ENCODE measurements at places on chromosomes 11 and 22.

DNA sequence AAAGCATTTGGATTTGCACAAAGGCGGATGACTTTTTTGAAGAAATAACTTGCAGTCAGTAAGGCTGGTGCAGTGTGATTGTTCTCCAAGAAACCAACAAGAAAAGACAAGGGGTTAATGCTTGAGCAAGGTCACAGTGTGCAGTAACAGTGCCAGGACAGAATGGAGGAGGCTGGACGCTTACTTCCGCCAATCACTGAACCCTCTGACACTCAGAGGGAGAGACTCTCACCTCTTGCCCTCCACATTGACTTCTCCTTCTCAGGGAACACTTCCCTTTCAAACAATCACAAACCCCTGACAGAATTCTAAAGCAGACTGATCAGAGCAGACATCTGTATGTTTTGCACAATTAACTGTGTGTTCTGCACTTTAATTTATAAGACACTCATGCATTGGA lies 228.4 kb downstream of the BLID start:
- DNase-seq: no peak

GRCh38 chr22:43272869-43273318 lies 70.3 kb downstream of the SCUBE1 start:
- DNase-seq: no peak

DNA sequence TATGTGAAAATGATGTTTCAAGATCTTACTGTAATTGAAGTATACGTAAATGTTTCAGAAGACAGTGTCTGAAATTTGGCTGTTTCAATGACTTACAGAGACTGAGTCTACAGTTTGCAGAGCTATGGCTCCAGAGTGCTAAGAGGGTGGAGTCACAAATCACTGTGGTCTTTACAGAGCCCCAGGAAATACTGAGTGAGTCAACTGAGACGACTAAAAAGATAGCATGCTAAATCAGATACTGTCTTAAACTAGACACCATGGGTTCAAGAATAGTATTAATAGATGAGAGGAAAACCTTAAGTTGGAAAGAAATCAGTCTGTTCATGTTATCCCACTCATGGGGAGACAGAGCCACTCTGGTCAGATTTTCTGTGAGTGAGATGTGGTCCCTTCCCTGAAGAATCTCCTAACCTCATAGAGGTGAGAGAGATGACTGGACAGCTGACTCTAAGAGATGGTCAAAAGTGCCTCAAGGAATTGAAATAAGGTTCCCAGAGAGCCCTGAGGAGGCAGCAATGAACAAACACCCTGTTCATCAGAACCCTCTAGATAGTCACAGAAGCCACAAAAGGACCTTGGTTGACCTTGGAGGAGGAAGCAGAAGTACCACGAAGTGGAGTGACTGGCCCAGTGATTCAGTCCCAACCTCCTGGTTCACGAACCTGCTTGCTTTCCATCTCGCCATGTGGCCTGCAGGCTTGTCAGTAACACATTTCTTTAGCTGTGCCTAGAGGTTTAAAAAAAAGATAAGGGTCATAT lies 30.2 kb downstream of the C11orf91 start:
- DNase-seq: no peak

GRCh38 chr22:44360668-44361381 lies 48.1 kb upstream of the SHISAL1 start:
- DNase-seq: peak; percentile 17

GRCh38 chr11:34825670-34826383 lies 90.4 kb downstream of the APIP start:
- DNase-seq: peak; percentile 68

DNA sequence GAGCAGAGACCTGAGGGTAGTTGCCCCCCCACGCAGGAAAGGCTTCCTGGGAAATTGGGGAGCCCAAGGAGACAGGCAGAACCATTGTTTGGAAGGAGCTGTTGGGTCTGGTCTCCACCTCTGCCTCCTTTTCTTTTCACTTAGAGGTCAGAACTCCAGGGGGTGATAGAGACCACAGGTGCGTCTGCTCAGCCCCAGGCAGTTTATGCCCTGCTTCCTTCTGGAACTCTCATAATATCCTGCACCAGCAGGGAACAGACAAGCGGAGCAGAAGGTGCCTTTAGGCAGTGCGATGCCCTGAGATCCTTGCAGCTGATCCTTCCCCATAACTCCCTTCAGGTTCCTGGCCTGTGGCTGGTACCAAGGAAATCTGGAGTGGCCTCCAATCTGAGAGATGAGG lies 120.2 kb downstream of the NECTIN1 start:
- no peak for DNase-seq

DNA sequence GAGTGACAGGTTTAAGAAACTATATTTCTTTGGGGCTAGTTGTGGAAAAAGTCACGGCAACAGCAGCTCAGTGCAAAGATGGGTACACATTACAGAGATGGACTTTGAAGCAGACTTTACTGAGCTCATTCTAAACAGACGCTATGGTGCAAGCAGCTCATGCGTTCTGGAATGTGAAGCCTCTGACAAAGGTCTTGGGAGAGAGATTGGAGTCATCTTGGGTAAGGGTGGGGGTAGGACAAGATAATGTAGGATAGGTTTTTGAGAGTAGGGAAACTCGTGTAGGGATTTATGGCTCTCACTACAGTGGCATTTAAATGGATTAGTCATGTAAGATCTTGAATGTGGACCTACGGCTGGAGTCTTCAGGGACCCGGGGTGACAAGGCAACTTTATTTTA lies 36.2 kb upstream of the CLMP start:
- no peak for DNase-seq

DNA sequence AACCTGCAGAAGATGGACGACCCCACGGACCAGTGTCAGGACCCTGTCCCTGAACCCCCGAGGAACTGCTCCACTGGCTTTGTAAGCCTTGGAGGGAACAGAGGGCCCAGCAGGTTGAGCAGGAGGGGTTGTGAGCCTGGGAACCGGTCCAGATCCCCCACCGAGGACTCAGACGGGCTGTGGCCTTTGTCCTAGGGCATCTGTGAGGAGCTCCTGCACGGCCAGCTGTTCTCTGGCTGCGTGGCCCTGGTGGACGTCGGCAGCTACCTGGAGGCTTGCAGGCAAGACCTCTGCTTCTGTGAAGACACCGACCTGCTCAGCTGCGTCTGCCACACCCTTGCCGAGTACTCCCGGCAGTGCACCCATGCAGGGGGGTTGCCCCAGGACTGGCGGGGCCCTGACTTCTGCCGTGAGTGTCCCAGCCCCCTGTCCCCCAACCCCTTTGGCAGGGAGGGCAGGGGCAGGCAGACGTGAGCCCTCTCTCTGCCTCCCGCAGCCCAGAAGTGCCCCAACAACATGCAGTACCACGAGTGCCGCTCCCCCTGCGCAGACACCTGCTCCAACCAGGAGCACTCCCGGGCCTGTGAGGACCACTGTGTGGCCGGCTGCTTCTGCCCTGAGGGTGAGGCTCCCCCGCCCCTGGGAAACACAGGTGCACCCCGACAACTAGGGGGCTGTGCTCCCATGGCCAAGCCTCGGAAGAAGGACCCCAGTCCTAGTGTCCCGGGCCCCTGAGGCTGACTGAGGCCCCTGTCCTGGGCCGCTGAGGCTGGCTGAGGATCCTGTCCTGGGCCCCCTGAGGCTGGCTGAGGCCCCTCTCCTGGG lies 6.4 kb downstream of the MUC5AC start:
- DNase-seq: no peak

DNA sequence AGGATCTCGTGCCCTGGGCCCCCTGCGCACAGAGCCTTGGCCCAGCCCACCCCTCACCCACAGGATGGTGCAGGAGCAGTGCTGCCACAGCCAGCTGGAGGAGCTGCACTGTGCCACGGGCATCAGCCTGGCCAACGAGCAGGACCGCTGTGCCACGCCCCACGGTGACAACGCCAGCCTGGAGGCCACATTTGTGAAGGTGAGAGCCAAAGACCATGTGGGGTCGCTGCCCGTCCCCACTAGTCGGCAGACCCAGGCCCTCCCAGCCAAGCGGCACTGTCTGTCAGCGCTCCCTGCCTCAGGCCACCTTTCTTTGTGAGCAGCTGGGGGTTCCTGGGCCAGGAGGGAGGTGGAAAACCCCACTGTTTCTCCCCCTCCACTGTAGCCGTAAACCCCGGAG lies 22.8 kb downstream of the FBLN1 start:
- no peak for DNase-seq

DNA sequence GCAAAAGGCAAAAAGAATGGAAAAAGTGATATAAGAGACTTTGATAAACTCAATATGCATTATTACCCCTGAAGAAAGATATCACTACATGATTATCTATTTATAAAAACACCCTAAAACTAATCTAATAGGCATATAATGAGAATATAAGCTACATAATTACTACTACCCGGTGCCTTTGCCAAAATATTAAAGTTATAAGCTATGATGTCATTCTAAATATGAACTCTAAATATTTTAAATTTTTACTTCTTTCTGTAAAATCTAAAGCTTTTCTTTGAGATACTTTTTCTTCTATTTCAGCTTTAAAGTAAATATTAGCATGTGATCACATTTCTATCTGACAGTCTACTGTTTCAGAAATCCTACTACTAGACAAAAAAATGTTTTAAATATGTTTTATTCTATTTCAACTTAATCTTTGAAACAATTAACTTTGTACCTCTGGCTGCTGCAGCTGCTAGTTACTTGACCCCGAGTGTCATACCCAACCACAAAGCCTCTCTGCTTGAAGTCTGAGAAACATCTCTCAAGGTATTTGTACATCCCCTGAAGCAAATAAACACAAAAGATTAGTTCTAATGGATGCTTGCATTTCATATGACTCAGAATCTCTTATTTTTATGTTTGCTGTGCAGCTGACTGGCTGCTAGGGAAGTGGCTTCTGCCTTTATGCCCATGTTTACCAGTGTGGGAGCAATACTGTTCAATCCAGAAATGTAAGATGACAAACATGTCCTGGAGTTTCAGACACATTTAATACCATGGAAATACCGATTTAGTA lies 26.8 kb downstream of the PGM2L1 start:
- DNase-seq: peak; percentile 35

DNA sequence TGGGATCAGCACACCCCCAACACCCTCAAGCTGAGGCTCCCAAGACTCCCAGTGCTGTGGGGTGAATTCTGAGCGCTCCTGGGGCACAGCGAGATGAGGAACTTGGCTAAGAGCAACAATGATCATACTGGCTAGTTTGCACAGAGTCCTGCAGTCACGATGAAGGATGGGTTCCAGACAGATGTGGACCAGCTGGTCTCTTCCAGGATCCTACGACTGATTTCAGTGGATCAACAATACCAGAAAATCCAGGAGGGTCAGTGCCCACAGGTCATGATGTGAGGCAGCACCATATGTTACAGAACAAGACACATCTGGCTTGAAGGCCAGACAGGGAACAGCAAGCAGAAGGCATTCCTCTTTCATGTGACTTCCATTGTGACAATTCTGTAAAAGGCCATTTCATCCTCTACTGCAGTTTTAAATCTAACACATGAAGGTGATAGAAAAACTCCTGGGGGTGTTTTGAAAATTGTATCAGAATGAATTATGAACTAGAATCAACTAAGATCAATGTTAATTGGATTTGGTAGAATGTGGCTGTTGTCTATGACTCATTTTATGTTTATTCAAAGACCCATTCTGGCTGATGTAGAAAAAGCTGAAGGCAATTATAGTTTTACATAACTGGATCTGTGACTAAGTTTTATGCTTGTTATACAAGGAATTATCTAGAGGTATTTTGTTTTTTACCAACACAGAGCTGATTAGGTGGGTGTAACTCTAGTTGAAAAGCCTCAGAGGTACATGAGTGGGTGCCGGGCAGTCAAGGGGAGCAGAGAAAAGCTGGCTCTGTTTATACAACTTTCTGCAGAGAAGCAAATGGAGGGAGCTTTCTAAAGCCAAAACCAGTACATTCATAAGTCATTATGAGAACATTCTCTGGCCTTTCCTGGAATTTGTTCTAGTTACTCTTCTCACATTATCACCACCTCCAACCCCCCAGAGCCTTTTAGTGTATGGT lies 29.1 kb downstream of the OR52K1 start:
- DNase-seq: no peak

DNA sequence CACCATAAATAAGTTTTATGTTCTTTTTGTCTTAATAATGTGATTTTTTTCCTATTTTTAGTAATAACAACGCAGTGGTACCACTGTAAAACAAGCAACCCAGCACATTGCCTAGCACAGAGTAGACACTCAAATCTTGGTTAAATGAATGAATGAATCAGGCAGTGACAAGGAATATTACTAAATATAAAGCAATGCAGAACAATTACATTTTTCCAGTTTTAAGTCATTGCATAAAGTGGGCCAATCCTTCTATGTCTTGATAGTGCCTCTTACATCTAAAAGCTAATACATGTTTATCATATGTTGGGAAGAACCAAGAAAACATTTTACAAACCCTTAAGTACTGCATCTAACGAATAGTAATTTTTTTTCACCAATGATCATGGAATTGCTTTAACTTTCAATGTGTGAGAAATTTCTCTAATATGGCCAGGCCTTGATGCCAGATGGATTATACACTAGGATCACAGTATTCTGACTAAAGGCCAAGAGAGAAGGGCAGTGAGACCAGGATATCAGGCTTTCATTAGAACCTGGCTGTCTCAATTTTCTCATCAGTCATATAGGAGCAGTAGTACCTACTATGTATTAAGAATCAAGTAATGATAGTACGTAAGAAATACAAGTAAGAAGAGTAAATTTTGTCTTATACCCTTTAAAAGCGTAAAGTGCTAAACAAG lies 88.5 kb downstream of the TRIM44 start:
- DNase-seq: no peak

DNA sequence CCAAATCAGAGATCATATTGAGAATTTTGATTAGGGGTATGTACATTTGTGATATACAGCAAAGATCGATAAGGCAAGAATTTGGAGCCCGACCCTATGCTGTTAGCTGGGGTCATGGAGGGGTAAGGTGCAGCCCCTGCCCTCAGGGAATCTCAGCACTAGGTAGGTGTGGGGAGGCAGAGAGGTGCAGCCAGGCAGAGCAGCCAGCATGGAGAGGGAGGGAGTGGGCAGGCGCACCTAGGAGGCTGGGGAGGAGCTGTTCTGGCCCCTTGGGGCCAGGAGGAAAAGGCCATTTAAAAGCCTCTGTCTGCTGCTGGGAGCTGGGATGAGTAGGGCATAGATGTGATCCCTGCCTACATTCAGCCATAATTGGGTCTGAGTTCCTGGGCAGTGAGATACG lies 293.0 kb downstream of the TBC1D22A start:
- DNase-seq: no peak

- no peak for DNase-seq
Measured at GRCh38 chr11:70468256-70469195, 70.2 kb downstream of the CTTN start.

GRCh38 chr22:47210686-47211085 lies 448.2 kb downstream of the TBC1D22A start:
- no peak for DNase-seq

DNA sequence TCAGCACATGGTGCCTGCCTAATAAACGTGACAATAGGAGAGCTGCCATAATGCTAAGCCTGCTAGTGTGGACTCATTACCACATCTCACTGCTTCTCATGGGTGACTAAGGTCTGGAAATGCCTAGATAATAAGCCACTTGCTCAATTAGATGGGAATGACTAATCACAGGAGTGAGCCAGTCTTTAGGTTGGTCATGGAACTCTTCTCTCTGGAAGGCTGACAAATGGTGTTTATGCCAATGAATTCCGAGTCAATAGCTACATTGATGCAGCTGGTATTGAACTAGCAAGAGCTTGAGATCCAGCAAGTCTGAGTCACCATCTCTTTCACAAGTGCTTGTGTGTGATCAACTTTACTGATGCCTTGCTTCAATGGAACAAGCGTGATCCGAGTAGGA lies 334.9 kb downstream of the OPCML start:
- DNase-seq: peak; percentile 28
